ENCODE measurements at places on chromosomes 3 and 15.

DNA sequence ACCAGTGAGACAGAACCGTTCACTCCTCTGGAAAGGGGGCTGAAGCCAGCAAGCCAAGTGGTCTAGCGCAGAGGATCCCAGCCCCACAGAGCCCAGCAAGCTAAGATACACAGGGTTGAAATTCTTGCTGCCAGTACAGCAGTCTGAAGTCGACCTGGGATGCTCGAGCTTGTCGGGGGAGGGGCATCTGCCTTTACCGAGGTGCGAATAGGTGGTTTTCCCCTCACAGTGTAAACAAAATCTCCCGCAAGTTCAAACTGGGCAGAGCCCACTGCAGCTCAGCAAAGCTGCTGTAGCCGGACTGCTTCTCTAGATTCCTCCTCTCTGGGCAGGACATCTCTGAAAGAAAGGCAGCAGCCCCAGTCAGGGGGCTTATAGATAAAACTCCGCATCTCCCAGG is 11.4 kb downstream of the CEP97 start:
- no peak for DNase-seq

DNA sequence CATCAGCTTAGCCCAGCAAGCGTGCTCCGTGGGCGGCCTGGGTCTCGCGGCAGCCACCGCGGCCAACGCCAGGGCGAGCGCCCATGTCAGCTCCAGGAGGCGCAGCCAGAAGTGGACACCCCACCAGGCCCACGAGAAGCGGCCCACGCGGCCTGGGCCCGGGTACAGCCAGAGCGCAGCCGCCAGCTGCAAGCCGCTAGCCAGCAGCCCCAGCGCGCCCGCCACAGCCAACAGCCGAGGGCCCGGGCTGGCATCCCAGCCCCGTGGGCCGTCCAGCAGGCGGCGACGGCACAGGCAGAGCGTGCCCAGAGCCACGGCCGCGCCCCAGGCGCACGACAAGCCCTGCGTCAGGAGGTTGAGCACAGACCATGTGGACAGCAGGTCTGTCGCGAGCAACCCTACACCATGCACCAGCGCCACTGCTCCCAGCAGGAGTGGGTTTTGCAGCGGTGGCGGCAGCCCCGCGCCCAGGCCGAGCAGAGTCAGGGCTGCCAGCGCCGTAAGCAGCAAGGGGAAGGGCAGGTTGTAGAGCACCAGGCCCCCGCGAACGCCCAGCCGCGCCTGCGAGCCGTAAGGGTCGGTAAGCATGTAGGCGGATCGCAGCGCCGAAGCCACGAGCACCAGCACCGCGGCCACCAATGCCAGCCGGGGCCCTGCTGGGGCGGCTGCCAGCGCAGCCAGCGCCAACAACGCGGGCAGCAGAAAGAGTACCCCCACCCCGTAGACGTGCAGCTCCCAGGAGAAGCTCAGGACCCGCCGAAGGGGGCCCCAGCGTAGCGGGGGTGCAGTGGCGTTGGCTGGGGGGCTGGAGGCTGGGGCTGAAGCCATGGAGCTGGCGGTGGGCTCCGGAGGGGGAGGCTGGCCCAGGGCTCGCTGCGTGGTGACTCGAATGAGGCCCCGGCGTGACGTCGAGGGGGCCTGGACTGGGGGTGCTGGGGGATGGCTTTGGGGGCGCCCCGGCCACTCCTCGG is 4.9 kb downstream of the PRRT3 start:
- DNase-seq, result no peak

- DNase-seq, result no peak
These were observed 344.3 kb upstream of the TBL1XR1 start for GRCh38 chr3:177541541-177541940.

GRCh38 chr3:32733631-32734229 is 48.7 kb downstream of the CNOT10 start:
- DNase-seq, result no peak

- DNase-seq, result no peak
These were observed 11.2 kb upstream of the CPB1 start for GRCh38 chr3:148816427-148816826.
